ENCODE measurements at places on chromosomes 5 and 9. TPM values are rescaled to one million over a fixed set of nuclear protein-coding genes. Genes with fewer than 3 reads are reported as not detected.

- peaks cover 26% of the 10 kb centered on the region for H3K4me1 ChIP-seq
- DNase-seq: no peak
- no peak overlapping the region for H3K4me3 ChIP-seq
- H3K27me3 ChIP-seq: no peaks in the 10 kb centered on the region
These were observed 35.6 kb downstream of the TNFSF8 start for GRCh38 chr9:114894609-114895433.

DNA sequence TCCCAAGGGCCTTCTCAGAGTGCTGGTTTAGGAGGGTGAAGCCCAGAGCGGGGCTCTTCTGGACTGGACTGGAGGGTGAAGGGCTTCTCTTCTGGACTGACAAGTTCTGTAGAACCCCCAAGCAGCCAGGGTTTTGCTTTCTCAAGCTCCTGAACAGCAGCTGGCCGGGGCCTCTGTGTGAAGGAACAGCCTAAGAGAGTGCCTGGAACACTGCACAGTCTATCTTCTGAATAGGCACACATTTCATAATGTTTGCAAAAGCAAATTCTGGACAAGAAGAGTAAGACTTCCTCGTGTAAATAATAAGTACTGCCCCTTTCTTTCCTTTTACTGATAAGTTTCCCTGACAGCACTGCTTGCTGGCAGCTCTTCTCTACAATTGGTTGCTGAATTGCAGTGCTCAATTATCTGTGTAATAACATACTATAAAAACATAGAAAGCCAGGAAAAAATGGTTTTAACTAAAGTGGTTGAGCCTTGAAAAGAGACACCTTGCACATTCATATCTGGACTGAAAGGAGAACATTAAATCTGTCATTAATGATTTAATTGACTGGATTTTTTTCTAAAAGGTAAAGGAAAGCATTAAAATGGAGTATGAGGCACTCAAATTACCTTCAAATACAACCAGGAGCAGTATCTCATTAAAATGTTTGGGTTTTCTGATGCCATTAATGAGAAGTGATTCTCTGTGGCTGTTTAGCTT is 20.5 kb downstream of the MAST4 start:
- DNase-seq: no peak
- H3K4me3 ChIP-seq: no peak overlapping the region
- no peaks in the 10 kb centered on the region for H3K27me3 ChIP-seq
- no peaks in the 10 kb centered on the region for H3K4me1 ChIP-seq

DNA sequence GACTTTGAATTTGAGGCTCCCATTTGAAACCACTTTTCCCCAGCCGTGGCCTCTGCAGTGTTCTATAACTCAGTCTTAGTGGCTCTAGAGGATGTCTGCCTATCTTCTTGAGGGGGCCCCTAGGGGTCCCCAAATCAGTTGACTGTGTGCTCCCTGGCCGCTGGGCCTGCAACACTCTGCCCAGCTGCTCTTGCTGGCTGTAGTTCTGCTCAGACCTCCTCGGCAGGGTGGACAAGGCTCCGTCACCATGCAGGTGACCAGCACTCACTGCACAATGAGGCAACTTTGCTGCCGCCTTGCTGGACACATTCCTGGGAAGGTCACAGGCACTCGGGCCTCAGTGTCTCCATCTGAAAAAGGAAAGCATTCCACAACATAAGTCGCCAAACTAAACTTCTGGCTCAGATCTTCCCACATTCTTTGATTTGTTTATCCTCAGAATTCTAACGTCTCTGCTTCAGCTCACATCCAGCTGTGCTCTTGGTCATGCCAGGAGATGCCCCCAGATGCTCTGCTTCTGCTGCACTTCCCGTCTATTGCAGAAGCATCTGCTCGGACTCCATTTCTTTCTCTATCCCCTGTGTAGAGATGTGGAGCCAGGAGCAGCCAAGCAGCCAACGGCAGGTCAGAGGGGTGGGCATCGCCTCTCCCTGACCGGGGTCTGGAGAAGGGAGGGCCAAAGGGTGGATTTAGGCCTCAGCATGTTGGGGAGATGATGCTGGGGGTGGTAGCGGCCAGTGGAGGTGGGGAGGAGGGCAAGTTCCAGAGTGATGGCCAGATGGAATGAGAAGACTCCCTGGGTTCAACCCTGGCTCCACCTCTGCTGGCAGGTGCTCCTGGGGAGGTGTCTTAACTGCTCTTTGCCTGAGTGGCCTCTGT is 133.6 kb downstream of the MVB12B start:
- H3K4me3 ChIP-seq: no peak overlapping the region
- no peak overlapping the region for H3K27ac ChIP-seq
- no peaks in the 10 kb centered on the region for H3K36me3 ChIP-seq
- no peaks in the 10 kb centered on the region for H3K27me3 ChIP-seq

DNA sequence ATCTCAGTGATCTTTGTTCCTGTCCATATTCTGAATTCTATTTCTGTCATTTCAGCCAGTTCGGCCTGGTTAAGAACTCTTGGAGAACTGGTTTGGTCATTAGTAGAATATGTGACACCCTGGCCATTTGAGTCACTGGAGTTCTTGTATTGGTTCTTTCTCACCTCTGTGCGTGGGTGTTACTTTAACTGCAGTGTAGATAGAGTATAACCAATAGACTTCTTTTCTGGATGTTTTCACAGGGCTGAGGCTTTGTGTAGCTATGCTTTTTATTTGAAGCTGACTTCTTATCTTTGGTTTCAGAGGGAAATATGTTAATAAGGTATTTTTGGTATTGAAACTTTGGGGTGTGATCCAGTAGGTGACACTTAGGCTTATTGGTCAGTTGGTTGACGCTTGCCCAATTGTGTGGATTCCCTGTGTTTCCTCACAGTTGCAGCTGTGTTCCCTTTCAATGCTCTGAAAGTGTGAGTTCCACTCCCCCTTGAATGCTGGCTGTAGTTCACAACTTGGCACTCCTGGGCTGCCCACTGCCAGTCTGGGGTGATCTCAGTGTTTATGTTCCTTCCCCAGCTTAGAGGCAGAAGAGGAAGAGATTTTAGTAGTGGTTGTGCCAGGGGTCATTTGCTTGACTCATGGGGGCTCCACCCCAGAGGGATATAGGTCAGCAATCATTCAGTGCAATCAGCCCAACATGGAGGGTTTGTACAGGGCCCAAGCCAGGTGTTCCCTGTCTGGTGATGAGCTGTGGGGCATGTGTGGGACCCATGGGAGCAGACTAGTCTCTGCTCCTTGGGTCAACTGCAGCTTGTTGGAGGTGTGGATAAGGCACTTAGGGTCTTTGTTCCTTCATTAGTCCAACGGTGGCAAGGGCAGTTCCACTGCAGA is 34.9 kb upstream of the TEK start:
- H3K27me3 ChIP-seq: no peaks in the 10 kb centered on the region
- H3K36me3 ChIP-seq: peaks cover 8% of the 10 kb centered on the region
- H3K27ac ChIP-seq: no peak overlapping the region
- H3K4me1 ChIP-seq: no peaks in the 10 kb centered on the region

GRCh38 chr9:88994469-88995199 is 3.4 kb downstream of the S1PR3 start:
- H3K27ac ChIP-seq: no peak overlapping the region
- peaks cover 22% of the 10 kb centered on the region for H3K27me3 ChIP-seq
- no peaks in the 10 kb centered on the region for H3K36me3 ChIP-seq
- peaks cover 42% of the 10 kb centered on the region for H3K4me1 ChIP-seq
- DNase-seq: no peak
- H3K4me3 ChIP-seq: no peak overlapping the region

GRCh38 chr5:107361945-107362344 is 308.8 kb downstream of the EFNA5 start:
- peaks cover 16% of the 10 kb centered on the region for H3K4me1 ChIP-seq
- H3K27ac ChIP-seq: no peak overlapping the region
- no peak overlapping the region for H3K4me3 ChIP-seq
- no peaks in the 10 kb centered on the region for H3K36me3 ChIP-seq

- no peak overlapping the region for H3K27ac ChIP-seq
- H3K4me3 ChIP-seq: no peak overlapping the region
These were observed 88.8 kb downstream of the TLE4 start for GRCh38 chr9:79660615-79661014.

- H3K4me3 ChIP-seq: no peak overlapping the region
- no peak for DNase-seq
- H3K4me1 ChIP-seq: no peaks in the 10 kb centered on the region
- H3K36me3 ChIP-seq: peaks cover 64% of the 10 kb centered on the region
- no peaks in the 10 kb centered on the region for H3K27me3 ChIP-seq
These were observed 130.9 kb downstream of the ERCC6L2 start for GRCh38 chr9:96006296-96006879.

GRCh38 chr5:55601204-55601618 is 66.4 kb upstream of the PLPP1 start:
- no peaks in the 10 kb centered on the region for H3K27me3 ChIP-seq
- H3K4me3 ChIP-seq: peak overlapping the region; percentile 23
- no peaks in the 10 kb centered on the region for H3K36me3 ChIP-seq
- peak overlapping the region; percentile 94 for H3K27ac ChIP-seq
- H3K4me1 ChIP-seq: peaks cover 64% of the 10 kb centered on the region

DNA sequence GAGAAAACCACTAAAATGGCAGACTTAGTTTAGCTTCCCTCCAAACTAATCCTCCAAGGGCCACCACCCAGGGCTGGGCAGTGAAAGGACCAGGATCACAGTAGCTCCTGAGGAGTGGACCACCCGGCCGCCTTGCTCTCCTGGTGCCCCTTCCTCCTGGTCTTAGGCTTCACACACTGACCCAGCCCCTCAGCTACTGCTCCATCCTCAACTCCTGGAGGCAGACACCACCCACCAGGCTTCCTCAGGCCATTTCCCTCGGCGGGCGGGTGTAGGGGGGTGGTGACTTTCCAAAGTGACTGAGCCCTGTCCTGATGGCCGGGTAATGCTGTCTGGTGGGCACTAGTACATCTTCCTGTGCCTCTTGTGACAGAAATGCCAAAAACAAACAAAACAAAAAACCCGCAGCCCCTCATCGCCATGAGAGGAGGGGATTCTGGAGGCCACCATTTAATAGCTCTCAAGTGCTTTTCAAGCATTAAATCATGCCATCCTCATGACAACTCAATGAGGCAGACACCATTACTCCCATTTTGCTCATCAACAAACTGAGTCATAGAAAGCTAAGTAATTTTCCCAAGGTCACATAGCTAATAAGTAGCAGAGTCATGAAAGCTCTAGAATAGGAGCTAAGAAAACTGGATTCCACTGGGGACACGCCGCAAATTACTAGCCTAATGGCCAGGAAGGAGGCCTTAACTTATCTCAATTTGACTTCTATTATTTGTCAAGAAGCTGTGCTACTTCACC is 91.3 kb upstream of the LRRTM2 start:
- H3K27ac ChIP-seq: no peak overlapping the region
- H3K4me1 ChIP-seq: no peaks in the 10 kb centered on the region
- H3K4me3 ChIP-seq: no peak overlapping the region

DNA sequence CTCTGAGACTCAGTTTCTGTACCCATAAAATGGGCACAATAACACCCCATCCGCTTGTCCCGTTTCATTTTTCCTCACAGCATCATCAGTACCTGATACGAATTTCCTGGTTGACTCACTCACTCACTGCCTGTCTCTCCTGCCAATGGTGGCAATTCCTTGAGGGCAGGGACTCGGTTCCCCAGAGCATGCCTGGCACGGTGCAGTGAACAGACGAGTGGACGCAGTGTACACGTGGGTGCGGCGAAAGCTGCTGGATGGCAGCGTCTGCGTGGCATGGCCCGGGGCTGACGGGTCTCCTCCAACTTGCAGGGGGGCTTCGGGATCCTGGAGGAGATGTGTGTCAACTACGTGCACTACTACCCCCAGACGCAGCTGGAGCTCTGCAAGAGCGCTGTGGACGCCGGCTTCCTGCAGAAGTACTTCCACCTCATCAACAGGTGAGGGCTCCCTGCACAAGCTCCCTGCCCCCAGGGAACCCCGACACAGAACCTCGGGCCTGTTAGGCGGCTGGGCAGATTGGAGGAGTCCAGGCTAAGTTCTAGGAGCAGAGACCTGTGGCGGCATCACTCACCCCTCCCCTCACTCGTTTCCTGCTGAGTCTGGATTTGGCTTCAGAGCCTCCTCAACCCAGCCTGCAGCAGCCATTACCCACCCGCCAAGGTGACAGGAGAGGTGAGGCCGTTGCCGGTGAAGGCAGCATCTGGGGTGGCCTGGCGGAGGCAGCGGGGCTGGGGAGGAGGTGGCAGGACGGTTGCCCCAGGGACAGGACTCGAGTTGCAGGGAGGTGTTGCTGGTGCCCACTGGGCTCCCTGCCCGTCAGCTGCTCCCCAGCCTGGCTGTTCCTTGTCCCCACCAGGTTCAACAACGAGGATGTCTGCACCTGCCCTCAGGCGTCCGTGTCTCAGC is 20.3 kb downstream of the DBH start:
- peaks cover 97% of the 10 kb centered on the region for H3K27me3 ChIP-seq
- no peaks in the 10 kb centered on the region for H3K36me3 ChIP-seq
- no peak overlapping the region for H3K4me3 ChIP-seq

- H3K4me3 ChIP-seq: no peak overlapping the region
- peaks cover 9% of the 10 kb centered on the region for H3K36me3 ChIP-seq
- no peak for DNase-seq
- no peak overlapping the region for H3K27ac ChIP-seq
- H3K27me3 ChIP-seq: no peaks in the 10 kb centered on the region
These were observed 141.6 kb downstream of the ARHGAP26 start for GRCh38 chr5:142911775-142912174.

DNA sequence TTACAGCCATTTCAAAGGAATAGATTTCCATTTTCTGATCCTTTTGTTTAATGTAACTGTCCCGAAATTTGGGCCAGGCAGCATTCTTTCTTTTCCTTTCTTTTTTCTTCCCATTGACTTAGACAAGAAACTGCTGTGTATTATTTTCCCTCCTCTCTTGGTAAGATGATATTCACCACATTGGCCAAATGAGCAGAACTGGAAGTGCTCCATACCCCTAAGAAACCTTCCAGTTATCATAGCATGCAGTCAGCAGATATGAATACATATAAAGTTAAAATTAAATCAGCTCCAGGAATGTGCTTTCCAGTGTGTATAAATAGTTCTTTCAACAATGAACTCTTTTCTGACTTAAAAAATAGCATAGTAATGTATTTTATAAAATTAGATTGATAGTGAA is 168.5 kb upstream of the GAS1 start:
- H3K27me3 ChIP-seq: no peaks in the 10 kb centered on the region
- DNase-seq: no peak
- peaks cover 9% of the 10 kb centered on the region for H3K4me1 ChIP-seq
- H3K27ac ChIP-seq: no peak overlapping the region
- no peaks in the 10 kb centered on the region for H3K36me3 ChIP-seq

- peaks cover 75% of the 10 kb centered on the region for H3K36me3 ChIP-seq
- no peak overlapping the region for H3K4me3 ChIP-seq
- peaks cover 33% of the 10 kb centered on the region for H3K4me1 ChIP-seq
- H3K27me3 ChIP-seq: no peaks in the 10 kb centered on the region
- DNase-seq: no peak
These were observed 9.2 kb downstream of the ANXA1 start for GRCh38 chr9:73160868-73161267.

GRCh38 chr5:150625164-150625535 is 15.3 kb upstream of the SYNPO start:
- no peaks in the 10 kb centered on the region for H3K36me3 ChIP-seq
- peaks cover 50% of the 10 kb centered on the region for H3K4me1 ChIP-seq
- peak overlapping the region; percentile 85 for H3K27ac ChIP-seq

Gene TLN1
- total RNA-seq: 159 TPM

Gene TEX48
- not detected for total RNA-seq

Gene EXOC3
- 88.5 TPM for total RNA-seq

Gene LCNL1
- total RNA-seq: not detected

Gene COL27A1
- 21.2 TPM for total RNA-seq

Gene THBS4
- total RNA-seq: 3.6 TPM

Gene PCDHAC2
- total RNA-seq: not detected

Gene SLC34A3
- not detected for total RNA-seq

Gene TRAF1
- 9.6 TPM for total RNA-seq

Gene PPP3R2
- not detected for total RNA-seq
